ENCODE measurements at places on chromosomes 11 and 22. TPM values are rescaled to one million over a fixed set of nuclear protein-coding genes. Genes with fewer than 3 reads are reported as not detected.

DNA sequence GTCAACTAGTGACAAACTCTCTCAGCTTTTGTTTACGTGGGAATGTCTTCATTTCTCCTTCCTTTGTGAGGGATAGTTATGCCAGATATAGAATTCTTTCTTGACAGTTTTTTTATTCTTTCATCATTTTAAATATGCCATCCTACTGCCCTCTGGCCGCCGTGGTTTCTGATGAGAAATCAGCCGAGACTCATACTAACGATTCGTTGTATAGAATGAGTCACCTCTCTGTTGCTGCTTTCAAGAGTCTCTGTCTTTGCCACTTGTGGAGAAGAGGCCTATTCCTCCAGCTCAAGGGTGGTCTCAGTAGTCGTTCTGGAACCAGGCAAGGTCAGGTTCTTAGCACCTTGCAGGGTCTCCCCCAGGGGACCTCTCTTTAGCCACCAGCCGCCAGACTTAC is 8.0 kb downstream of the MYO7A start:
- DNase-seq: no peak

C22orf39 gene
- polyA plus RNA-seq: 45.6 TPM

GRCh38 chr11:117486059-117486458 is 158.4 kb downstream of the CEP164 start:
- DNase-seq: no peak

DNA sequence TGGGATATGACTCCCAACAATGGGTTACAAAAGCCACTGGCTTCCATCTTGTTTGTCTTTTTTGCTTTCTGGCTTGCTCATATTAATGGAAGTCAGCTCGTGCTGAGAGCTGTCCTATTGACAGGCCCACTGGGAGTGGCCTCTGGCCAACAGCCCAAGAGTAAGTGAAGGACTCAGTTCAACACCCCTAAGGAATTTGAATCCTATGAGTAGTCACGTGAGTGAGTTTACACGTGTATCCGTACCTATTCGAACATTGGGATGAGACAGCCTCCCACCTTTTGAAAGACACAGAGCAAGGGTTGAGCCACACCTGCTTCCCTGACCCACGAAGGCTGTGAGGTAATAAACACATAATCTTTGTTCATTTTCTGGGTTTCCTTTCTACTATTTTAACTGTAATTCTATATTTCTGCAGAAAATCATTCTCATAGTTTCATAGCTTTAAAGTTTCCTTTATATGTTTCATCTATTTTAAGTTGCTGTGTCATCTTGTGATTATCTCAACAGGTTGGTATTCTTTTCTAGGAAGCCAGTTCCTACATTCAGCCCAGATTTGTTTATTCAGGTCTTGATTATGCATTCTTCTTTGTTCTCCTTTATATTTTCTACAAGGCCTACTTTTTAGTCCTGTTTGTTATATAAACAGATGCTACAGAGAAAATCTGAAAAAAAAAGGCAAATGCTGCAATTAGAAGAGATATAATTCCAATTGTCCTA is 802.3 kb downstream of the CNTN5 start:
- no peak for DNase-seq

GRCh38 chr11:105670811-105671210 is 60.9 kb downstream of the GRIA4 start:
- DNase-seq: no peak

GRCh38 chr11:94452988-94453387 is 40.7 kb downstream of the MRE11 start:
- DNase-seq: no peak

GRCh38 chr22:46460857-46461256 is 76.6 kb downstream of the CELSR1 start:
- DNase-seq: no peak

PRODH gene
- polyA plus RNA-seq: 6.9 TPM

GRCh38 chr11:83456566-83456965 is 170.4 kb upstream of the CCDC90B start:
- DNase-seq: no peak

HTR3B gene
- polyA plus RNA-seq: 0.08 TPM

HIC2 gene
- 8.1 TPM for polyA plus RNA-seq

DNA sequence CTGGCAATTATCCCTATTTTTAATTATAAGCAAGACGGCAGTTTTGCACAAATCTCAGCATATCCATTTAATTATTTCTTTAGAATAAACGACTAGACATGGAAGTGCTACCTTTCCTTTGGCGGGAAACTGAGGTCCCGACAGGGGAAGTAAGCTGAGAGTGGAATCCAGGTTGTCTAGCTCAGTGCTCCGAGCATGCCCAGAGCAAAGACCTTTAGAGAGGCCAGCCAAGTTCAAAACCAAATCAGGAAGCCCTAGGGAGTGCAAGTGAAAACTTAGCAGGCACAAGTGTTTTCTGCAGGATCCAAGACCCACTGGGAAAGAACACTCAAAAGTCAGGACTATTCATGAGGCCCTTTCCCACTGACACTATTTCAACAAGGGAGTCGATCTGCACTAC is 22.7 kb upstream of the SCN2B start:
- DNase-seq: no peak

PTGDR2 gene
- polyA plus RNA-seq: 0.25 TPM

DNA sequence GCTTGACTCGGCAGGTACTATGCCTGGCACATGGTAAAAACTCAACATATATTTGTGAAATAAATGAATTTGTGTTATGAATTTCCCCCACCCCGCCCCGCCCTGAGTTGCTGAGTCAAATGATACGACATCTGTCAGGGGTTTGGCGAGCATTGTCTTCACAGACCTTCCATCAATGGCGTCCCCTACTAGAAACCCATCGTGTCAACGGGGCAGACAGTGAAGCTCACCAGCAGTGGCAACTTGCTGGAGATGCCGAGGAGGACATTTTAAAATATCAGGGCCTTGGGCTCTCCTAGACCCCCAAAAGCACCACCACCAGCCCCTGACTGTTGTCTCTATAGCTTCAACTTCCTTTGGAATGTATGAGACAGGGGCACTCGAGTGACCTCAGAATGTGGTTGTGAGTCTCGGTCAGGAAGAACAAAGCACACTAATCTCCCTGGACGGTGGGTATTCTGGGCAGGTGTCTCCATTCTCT is 761 bp upstream of the NXF1 start:
- DNase-seq: no peak

PNPLA5 gene
- polyA plus RNA-seq: 0.06 TPM

DNA sequence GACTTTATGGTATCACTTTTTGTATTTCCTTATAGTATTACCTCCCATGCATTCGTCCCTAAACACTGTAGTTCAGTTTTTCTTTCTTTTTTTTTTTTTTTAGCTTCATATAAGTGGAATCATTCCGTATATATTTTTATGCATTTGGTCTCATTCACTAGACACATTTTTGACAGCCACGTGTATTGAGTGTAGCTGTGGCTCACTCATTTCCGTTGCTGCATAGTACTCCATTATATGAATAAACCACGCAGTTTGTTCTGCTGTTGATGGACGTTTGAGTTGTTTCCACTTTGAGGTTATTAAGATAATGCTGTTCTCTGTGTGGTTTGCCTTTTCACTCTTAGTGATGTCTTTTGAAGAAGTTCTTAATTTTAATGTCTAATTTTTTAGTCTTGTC is 8.4 kb downstream of the APLP2 start:
- no peak for DNase-seq

DNA sequence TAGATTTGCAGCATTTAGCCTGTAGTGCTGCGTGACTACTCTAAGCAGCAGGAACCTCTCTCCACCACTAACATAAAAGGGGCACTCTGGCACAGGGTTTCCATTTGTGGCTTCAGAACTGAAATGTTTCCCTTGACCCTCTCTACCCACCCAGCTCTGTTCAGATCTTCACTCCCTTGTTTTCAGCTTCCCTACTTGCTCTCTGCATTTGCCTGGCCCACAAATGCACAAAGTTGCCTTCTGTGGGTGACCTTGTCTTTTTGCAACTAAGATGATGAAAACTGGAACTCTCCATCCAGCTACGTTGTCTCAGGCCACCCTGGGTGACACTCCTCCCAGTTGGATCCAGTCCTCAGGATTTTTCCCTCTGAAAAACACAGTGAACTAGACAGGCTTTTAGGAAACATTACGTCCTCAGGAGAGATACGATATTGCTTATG is 19.8 kb upstream of the PSMA1 start:
- no peak for DNase-seq

ZNF214 gene
- 13.9 TPM for polyA plus RNA-seq

XKR3 gene
- not detected for polyA plus RNA-seq

GRCh38 chr22:35148866-35149548 is 83.0 kb downstream of the ISX start:
- no peak for DNase-seq

SFI1 gene
- 20.5 TPM for polyA plus RNA-seq

KCNJ11 gene
- 1.9 TPM for polyA plus RNA-seq

GRCh38 chr11:93686812-93687211 is 25.3 kb downstream of the CEP295 start:
- DNase-seq: no peak

DNA sequence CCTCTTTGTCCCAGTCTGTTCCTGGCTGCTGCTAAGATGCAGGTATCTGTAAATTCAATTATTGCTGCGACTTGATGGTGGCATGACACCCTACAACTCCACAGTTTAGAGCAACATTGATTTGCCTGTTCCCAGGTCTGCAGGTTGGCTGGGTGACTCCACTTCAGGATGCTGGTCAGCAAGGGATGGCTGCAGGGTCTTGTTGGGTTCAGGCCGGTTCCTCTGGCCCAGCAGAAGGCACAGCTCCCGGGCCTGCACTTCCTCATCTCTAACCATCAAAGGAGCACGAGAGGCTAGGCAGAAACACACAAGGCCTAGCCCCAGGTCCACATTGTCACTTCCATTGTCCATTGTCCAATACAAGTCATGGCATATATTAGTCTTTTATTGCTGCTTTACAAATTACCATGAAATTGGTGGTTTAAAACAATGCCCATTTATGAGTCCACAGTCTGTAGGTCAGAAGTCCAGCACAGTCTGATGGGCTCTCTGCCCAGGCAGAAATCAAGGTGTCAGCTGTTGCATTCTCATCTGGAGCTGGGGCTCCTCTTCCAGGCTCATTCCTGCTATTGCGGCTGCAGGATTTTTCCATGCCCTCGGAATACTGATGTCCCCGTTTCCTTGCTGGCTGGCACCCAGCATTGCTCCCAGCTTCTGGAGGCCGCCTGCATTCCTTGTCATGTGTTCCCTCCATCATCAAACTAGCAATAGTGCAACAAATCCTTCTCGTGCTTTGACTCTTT is 96.6 kb upstream of the LMO1 start:
- DNase-seq: no peak

GRCh38 chr11:62337303-62338181 is at the start of gene ASRGL1:
ASRGL1 (plus strand) TSS chr11:62337448; CDS start chr11:62337978, 530 bp downstream.
- no peak for DNase-seq

BSX gene
- polyA plus RNA-seq: not detected

DNA sequence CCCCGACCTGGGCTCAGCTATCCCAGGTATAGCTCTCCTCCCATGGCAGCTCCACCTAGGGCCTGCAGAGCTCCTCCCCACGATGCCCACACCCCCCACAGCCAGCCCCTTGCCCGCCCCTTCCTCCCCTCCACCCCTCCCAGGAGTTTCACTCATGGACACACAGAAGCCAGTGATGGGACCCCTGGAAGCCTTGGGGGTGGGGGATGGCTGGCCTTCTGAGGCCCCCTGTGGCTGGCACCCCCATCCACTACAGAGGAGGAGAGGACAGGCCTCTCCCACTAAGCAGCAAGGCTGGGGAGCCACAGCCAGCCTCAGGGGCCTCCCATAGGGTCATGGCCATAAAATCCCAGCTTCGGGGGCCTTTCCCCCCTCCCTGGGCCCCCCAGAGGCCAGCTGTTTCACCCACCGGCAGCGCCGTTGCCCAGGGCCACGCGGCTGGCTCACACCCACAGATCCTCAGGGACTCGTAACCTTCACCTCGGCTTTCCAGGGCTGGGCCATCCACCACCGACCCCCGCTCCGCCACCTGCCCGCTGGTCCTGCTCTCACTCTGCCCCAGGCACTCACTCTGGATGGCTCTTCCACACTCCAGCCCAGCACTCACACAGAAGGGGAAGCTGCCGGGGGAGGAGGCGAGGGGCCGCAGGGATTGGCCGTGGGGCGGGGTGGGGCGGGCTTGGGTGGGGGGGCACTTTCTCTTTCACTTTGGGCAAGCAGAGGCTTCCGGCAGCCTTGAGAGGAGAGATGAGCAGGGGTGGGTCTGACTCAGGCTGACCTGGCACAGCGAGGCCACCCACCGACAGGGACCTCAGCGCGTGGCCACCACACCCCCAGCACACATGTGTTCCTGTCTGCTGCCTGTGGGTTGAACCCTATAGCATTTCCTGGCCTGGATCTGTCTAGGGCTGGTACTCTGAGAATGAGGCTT is 2.2 kb downstream of the SLC25A22 start:
- no peak for DNase-seq

- DNase-seq: no peak
Measured at GRCh38 chr11:12509371-12509770, 132.0 kb downstream of the PARVA start.
